ENCODE measurements at places on chromosomes 5 and 9.

DNA sequence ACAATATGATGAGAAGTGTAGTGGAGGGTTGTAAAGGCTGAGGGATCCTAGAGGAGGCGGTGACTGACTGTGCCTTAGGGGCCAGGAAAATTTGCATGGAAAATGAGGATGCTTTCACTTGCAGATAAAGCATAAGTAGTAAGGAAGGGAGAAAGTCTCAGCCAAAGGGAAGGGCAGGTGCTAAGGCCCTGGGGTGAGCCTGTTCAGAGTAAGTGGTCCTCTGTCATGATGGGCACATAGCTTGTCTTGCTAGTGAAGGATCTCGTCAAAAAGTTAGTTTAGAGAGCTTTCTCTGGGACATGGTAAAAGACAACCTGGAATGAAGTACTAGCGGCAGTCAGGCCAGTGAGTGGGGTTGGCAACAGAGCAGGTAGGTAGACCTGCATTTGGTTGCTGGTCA is 75.4 kb upstream of the CPLX2 start:
- DNase-seq: no peak

DNA sequence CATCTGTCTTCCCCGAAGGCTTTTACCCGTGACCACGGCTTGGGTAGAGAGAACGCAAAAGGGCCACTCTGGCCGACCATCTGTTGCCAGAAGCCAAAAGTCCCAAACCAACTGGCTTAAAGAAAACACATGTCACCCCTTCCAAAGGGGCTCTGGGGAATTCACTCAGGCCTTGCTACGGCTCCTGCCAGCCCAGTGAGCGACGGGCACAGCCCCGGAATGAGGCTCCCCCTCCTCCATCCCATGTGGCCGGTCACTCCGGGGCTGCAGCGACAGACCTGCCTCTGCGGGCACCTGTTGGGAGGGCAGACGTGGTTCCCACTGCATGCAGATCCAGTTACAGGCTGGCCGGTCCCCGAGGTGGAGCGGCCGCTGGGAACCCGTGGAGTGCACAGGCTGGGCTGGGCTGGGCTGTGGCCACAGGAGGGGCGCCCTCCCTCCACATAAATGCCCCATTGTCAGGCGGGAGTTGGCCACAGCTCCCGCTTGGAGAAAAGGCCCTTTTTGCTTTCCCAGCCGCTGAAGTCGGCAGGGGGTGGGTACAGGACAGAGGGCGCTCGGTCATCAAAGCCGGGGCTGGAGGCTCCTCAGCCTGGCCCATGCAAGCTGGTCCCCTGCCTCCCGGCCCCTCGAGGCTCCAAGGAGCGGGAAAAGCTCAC is 19.9 kb downstream of the NOTCH1 start:
- no peak for DNase-seq

GRCh38 chr9:75451505-75451904 is 363.2 kb downstream of the OSTF1 start:
- DNase-seq: no peak

DNA sequence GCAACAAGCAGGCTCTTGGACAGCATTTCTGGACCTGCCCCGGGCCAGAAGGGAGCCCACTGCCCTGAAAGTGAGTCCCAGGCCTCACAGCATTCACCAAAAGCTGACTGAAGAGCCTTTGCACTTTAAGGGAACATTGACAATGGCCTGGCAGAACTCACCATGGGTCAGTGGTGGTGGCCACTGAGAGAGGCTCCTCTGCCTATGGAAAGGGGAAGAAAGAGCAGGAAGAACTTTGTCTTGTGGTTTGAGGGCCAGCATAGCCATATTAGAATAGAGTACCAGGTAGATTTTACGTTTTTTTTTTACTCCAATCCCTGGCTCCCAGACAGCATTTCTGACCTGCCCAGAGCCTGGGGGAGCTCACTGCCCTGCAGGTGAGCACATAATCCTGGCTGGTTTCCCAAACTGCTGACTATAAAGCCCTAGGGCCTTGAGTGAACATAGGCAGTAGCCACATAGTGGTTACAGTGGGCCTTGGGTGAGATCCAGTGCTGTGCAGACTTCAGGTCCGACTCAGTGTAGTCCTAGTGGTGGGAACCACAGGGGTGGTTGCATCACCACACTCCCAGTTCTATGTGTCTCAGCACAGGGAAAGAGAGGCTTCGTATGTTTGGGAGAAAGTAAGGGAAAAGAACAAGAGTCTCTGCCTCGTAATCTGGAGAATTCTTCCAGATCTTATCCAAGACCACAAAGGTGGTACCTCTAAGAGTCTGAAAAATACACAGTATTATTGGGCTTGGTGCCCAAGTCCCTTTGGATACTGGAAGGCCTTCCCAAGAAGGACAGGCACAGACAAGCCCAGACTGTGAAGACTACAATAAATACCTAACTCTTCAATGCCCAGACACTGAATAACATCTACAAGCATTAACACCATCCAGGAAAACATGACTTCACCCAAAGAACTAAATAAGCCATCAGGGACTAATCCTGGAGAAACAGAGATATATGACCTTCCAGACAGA is 89.5 kb downstream of the TSSK1B start:
- no peak for DNase-seq

DNA sequence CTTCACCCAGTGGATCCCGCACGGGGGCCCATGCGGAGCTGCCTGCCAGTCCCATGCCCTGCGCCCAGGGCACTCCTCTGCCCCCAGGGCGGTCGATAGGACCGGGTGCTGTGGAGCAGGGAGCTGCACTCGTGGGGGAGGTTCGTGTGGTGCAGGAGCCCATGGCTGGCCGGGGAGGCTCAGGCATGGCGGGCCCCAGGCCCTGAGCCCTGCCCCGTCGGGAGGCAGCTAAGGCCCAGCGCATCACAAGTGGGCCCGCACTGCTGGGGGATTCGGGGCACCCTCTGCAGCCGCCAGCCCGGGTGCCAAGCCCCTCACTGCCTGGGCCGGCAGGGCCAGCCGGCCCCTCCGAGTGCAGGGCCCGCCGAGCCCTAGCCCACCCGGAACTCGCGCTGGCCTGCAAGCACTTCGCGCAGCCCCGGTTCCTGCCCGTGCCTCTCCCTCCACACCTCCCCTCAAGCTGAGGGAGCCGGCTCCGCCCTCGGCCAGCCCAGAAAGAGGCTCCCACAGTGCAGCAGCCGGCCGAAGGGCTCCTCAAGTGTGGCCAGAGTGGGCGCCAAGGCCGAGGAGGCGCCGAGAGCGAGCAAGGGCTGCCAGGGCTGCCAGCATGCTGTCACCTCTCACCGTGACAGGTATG is 221.1 kb upstream of the RORB start:
- DNase-seq: no peak

DNA sequence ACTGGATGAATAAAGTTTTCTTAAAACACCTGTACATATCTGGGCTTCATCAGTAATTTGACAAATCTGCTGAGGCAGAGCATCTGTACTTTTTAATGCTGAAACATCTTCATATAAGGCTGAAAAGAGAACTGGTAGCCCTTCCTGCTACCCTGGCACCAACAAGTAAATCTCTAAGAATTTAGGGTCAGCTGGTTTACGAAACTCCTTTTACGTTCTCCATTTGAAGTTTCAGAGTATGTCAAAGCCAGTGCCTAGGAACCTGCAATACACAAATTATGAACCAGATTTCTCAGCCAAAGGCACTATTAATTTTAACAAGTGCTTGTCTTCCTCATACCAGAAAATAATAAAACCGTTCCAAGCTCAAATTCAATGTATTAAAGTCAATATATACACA is 3.8 kb downstream of the ZFAND5 start:
- peak; percentile 35 for DNase-seq

DNA sequence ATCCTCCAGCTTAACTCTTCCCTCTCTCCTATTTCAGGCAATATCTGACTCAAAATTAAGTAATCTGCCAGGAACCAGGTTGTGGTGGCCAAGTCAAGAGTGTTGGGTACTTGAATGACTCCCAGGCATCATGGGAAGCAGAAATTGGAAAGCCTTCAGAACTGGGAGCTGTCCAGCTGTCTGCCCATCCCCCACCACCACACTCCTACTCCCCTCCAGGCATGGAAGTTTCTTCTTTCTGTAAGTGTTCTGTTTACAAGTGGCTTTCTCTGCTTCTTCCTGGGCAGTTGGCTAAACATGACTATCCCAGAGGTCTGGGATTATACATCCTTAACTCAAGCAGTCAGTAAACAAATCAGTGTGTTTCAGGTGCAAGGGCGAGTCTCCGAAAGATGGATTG is 14.6 kb upstream of the PBX3 start:
- DNase-seq: peak; percentile 8

DNA sequence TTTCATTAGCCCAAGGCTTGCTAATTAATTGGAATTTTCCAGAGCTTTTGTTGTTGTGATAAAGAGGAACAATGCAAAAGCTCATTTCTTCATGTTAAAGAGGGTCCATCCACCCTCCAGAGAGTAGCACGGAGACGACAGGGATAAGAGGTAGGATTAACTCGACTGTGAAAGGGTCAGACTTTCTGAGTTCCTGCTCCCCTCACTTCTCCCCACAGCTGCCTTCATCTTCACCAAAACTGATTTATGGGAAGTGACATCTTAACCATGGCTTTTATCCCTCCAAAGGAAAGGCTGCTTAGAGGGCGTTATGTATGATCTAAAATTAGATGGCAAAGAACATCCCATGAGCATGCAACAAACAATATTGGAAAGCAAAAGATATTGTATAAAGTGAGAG is 135.5 kb downstream of the GLIS3 start:
- DNase-seq: no peak

- no peak for DNase-seq
These were observed 209.3 kb upstream of the NREP start for GRCh38 chr5:111966290-111966689.

GRCh38 chr9:26694381-26695297 is 198.0 kb downstream of the CAAP1 start:
- no peak for DNase-seq

DNA sequence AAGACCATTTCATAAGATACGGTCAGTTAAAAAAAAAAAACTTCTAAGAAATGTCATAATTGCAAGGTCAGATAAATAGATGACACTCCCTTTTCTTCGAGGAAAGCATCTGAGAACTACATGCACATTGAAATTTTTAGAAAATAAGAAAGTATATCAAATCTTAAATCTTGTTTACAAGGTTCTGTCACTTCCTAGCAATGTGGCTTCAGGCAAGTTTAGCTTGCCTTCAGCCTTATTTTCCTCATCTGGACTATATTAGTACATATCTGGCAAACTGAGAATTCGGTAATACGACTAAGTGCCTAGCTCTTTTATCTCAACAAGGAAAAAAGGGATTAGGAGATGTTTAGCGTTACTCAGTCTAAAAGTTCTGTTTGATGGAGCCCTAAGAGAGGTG is 32.5 kb upstream of the OR2K2 start:
- peak; percentile 53 for DNase-seq

GRCh38 chr5:124927735-124928134 is 181.3 kb upstream of the ZNF608 start:
- no peak for DNase-seq

DNA sequence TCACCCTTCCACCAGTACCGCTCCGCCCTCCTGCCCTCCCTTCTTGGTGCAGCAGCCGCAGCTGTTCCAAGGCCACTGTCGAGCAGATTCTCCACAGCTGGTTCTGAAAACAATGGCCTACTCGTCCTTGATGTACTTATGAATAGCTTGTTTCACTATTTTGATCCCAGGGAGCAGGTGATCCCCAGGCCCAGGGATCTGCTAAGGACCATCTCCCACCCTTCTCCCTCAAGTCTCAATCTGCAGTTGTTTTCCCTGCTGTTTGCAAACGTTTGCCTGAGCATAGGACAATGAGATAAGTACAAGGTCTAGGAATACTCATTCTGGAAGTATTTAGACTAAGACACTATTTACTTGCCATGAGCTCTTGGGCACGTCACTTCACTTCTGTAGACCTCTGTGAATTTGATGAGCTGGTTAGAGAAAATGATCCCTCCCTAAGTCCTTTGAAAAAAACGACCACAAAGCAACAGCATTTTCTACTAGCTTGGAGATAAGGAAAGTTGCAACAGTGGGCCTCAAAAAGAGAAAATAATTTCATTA is 1.8 kb downstream of the LURAP1L start:
- DNase-seq: no peak

DNA sequence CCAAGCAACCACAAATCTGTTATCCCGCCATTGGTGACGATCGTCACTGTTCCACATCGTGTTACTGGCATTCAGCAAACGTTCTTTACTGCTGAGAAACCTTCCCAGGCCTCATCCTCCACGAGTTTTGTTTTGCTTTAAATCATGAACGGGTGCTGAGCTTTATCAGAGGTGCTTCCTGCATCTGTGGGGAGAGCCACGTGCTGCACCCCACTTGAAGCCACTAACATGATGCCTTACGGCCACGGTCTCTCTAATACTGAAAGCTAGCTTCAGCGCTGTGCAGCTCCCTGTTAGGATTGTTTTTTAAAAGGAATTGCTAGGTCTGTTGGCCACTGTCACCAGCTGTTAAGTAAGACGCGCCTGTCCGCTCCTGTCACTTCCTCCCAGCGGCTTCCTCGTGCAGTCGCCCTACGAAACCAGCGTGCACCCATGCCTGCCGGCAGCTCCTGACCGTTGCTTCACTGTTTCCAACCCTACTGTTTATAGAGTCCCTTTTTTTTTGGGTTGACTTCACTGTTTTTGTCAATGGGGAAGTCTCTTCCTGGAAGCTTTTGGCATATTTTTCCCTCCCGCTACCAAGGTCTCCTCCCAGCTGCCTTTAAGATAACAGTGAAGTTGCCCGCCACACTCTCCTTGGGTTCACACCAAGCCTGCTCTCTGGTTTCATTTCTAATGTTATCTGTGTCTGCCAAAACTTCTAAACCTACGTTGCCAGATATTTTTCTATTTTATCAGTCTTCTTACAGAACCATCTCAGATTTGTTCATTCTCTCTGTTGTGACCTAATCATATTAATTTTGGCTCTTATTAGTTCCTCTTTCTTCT is 20.3 kb downstream of the LPCAT1 start:
- peak; percentile 58 for DNase-seq

GRCh38 chr5:116525674-116526073 is 48.9 kb downstream of the SEMA6A start:
- no peak for DNase-seq

DNA sequence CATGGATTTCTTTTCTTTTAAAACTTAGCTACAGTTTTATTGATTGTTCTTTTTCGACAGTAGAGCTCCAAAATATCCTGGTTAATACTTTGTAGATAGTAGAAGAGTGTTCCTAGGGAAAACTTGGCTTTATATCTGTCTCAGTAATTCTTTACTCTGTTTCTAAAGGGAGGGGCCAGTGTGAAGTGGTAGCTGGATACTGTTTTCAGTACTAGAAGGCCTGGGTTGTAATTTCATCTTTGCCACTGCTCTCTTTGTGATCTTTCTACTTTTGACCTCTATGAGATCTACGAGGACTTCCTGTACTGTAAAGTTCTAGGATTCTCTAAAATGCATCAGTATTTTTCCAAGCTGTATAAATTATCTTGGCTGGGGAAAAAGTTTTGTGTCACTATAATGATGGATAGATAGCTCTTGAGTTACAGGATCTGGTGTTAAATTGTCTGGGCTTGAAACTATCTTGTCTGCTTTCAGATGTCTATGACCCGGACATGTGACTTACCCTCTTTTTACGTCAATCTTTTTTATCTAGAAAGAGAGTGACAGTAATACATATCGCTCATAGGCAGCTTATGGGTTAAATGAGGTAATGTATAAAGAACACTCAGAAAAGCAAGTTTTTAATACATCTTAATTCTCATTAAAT is 53.6 kb downstream of the PRR16 start:
- DNase-seq: no peak

- DNase-seq: no peak
These were observed 156.1 kb downstream of the SNX18 start for GRCh38 chr5:54673523-54674225.

Measured in erythroblast (primary cell).